ENCODE measurements at places on chromosomes 5 and 9.

- no peak for DNase-seq
Observed at GRCh38 chr5:159301466-159301865, 28.8 kb downstream of the IL12B start.

DNA sequence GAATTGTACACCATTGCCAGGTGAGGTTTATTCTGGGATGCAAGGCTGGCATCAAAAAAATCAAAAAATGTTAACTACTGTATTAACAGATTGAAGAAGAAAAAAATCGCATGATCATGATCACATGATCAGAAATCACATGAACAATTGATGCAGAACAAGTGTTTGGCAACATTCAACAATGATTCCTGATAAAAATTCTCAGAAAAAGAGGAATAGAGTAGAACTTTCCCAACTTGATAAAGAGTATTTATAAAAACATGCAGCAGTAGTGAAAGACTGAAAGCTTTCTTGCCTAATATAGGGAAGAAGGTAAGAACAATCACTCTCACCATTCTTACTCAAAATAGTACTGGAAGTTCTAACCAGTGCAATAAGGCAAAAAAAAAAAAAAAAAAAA is 16.4 kb downstream of the SLCO4C1 start:
- no peak for DNase-seq

DNA sequence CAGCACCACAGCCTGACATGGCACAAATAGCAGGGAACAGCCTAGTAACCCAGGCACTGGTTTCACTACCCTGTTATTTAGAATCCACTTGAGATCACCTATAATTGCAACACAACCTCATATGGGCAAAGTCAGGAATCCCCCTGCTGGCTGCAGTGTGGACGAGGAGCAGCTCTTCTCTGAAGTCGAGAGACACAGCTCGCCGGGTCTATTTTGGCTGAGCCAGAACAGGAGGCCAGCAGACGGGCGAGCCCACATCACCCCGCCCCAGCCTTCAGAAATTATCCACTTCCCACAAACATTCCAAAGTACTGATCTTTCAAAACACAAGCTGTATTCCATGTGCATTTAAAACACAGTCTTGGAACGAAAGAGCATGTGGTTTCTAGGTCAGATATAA is 179.0 kb downstream of the ROR2 start:
- DNase-seq = no peak

DNA sequence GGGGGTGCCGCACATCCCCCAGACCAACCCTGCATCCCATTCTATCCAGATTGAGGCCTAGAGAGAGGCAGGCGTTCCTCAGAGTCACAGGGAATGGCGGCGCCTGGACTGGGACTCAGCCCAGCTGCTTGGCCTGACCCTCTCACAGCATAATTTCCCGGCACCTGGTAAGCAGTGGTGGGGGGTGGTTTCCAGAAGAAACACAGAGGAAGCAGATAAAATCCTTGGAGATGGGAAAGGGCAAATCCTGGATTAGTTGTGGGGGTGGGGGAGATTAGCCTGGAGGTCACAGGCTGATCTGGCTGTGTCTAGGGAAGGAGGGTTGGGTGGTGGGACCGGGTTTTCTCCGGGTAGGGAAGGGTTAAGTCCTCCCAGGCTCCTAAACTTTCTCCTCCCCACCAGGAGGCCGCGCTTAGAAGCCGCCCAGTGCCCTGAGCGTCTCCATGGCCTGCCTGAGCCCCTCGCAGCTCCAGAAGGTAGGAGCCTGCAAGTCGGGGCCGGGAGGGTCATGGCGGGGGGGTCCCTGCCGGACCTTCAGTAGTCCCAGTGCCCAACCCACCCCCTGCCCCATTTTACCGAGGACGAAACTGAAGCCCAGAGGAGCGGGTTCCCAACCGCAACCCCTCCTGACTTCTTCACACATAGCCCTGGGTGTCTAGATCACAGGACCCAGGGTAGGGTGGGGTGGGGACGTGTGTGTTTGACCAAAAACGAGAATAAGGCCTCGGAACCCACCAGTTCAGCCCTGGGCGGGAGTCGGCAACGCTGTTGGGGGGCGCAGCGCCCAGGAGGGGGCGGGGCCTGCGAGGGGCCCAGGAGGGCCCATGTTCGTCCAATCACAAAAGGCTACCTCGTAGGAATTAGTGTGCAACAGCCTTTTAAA is 1.3 kb downstream of the PHYHD1 start:
- no peak for DNase-seq

DNA sequence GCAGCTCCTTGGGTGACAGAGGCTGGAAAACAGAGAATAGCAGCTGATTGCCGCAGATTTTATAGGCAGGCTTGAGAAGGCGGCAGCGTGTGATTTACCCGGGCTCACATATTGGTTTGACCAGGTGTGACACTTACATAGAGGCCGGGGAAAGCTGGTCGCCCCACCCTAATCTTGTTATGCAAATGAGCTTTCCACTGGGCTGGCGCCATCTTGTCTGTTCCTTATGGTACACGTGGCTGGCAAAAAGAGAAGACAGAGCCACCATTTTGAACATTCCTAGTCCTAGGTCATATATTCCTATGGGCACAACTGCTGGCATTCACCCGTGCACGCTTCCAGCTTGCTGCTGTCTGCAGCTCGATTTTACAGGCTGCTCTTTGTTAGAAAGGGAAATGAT is 11.3 kb upstream of the SPZ1 start:
- no peak for DNase-seq

DNA sequence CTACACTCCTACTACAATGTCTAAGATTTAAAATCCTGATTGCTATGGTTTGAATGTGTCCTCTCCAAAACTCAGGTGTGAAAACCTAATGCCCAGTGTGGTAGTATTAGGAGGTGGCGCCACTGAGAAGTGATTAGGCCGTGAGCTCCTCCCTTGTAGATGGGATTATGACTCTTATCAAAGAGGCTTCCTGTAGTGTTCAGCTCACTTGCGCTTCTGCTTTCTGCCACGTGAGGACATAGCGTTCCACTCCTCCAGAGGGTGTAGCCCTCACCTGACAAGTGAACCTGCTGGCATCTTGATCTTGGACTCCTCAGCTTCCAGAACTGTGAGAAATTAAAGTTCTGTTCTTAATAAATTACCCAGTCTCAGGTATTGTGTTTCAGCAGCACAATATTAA is 33.0 kb upstream of the WHRN start:
- no peak for DNase-seq

All from stimulated activated CD8-positive, alpha-beta memory T cell treated with anti-CD3 and anti-CD28 coated beads, Interleukin-2, amount 100 ng/mL, for 1 hour (primary cell).